Cortex of kidney (tissue), 1 donor: ENCODE measurements at places on chromosomes 4 and X.

- DNase-seq, result no peak
Observed at GRCh38 chrX:34790026-34790425, 132.9 kb upstream of the TMEM47 start.

DNA sequence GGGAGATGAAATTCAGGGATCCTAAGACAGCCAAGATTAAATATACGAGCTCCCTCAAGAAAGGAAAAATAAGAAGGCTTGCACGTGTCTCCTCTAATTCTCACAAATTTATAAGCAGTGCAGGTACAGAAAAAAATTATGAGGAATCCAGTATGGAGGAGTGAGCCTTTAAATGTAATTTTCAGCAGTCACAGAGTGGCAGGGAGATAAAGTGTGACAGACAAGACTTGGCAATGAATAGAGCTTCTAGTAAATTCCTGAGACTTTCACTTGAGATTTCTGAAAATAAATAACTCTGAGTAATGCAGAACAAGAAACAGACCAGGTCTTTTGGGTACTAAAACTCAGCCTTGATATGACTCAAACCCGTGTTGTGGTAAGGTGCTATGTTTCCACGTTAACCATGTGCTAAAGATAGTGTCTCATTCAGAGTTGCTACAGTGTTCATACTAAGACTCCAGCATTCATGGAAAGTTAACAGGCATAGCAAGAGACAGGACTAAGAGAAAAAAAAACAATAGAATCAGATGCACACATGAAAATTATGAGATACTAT is 119.8 kb downstream of the SPOCK3 start:
- no peak for DNase-seq

- no peak for DNase-seq
Observed at GRCh38 chr4:169993531-169993930, 32.7 kb downstream of the MFAP3L start.

DNA sequence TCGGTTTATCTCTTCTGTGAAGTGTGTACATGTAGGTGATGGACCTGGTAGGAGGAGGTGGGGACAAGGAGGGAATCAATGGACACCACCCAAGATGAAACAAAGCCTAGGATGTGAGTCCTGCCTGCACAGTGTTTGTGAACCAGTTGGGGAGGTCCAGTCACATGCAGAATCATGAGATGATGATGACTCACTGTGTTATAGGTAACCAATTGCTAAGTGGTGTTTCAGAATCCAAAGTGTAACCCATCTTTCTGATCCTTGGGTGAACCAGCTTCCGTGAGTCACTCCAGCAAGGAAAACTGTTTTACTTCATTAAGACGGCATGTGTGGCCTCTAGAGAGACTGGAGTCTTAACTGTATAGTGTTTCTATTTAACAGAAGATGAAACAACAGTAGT is 57.9 kb upstream of the HPF1 start:
- no peak for DNase-seq

DNA sequence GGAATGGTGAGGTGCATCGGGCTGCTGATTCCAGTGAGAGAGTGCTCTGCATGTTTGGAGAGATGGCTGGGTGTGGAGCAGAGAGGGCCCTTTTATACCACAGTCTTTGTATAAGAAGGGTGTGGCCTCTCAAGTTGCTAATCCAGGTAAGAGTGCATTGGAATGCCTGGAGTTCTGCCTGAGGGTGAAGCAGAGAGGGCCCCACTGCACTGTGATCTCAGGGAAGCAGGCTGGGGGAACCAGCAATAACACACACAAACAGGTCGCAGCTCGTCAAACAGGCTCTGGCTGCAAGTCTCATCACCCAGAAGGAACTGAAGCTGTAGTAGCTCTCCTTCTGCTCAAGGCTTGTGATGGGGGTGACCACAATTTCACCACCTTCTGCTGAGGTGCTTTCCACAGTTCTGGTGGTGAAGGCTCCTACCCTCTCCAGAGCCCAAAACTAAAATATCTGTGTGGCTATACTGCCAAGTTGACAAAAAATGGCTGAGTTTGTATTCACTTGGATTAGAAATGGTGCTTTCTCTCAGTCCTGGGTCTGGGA is 687.4 kb upstream of the HS3ST1 start:
- no peak for DNase-seq

DNA sequence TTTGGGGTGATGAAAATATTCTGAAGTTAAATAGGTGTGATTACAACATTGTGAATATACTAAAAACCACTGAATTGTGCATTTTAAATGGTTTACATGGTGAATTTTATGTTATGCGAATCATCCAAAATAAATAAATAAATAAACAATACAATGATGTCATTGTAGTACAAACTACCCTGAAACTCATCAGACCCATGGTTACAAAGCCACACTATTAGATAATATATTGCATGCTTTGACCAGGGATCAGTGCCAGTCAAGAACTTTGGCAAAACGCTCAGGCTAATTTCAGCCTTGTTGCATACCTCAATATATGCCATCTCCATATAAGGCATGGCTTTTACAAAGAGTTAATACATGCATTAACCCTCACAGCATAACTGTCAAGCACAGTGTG is 45.5 kb upstream of the XIAP start:
- DNase-seq, result no peak

DNA sequence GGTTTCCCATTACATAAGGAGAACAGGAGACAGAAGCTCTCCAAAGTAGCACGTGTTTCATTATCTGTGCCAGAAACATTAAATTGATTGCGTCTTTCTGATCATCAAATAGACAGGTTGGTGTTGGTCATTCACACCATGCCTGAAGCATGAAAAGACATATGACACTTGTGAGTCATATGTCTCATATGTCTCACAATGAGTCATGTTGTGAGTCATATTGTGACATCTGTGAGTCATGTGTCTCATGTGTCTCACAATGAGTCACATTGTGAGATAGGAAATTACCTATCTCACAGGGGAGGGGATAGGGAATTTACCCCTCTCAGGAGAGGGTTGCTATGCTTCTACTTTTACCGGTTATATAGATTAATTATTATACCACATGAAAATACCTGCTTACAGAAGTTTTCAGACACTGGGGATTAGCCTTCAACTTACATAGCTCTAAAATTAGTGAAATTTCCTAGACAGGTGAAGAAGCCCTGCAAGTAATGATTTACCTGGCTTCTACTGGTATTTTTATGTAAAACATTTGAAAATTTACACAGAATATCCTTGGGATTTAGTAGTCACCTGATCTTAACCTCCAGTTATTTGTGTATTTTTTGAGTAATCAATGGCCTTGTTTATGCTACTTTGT is 80.8 kb downstream of the NPFFR2 start:
- no peak for DNase-seq

DNA sequence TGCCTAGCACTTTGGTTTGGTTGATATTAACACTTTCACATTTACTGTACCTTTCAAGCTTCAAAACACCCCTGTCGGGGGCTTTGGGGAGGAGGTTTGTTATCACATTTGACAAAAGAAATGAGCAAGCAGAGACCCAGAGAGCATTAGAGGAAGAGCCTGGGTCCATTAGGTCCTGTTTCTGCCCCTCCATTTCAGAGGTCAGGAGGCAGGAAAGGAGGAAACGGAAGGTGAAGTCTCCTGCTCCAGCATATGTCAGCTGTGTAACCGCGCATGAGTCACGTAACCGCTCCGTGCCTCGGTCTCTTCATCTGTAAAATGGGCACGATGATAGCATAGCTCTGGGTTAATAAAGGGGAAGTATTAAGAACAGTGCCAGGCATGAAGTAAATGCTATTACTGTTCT is 201.9 kb upstream of the BCOR start:
- DNase-seq, result no peak

DNA sequence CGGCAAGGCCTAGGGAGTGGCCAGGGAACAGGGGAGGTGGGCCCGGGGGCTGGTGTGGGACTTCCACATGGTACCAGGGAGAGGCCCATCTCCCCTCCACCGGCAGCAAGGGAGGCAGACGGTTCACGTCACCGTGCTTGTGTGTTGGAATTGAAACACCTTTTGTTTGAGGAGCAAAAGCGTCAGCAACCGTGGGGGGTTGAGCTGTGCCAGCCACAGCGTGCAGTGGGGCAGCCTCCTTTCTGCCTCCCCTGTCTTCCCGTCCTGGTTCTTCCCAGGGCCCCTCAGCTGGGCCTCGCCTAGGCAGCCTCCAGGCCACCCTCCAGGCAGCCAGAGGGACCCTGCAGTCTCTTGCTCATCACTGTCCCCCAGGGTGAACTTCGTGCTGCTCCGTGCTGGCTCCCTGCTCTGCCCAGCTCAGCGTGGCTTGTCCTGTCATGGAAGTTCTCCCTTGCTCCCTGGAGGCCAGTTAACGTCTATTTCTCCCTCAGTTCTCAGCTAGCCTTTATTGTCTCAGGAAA is 32.1 kb upstream of the HGFAC start:
- no peak for DNase-seq

GRCh38 chrX:68503836-68504636 is 5.2 kb downstream of the YIPF6 start:
- no peak for DNase-seq

GRCh38 chr4:159401226-159401712 is 298.4 kb downstream of the RAPGEF2 start:
- DNase-seq, result no peak

DNA sequence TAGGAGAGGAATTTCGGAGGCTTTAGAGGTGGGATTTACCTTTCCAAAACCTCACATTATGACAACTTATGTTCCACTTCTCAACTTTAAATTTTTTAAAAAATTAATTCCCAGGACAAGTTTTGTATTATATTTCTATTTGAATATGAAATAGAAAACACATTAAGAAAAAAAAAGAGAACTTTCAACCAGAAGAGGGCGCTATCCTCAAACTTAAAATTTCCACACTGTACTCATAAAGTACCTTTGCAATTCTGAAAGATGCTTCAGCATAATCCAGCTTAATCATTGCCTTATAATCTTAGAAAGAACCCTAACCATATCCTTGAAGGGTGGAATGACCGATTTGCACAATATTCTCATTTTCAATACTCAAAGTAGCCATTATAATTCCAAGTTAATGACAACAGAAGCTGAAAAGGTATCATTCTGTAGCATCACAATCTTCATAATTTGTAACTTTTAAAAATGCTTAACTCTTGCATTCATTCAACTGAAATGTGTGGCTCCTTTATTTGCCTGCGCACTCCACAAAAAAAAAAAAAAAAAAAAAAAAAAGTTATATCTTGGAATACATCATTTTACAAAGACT is 158.0 kb downstream of the KCNIP4 start:
- no peak for DNase-seq

DNA sequence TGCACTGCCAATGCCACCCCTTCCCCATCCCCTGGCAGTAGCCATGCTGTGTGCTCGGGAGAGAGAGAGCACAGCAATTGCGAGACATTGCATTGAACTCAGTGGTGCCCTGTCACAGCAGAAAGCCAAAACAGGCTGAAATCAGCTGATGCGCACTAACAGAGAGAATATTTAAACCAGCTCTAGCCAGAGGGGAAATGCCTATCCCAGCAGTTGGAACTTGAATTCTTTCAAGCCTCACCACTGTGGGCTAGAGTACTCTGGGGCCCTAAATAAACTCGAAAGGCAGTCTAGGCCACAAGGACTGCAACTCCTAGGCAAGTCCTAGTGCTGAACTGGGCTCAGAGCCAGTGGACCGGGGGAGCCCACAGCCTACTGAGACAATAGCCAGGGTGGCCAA is 17.7 kb upstream of the RP2 start:
- DNase-seq, result no peak

- no peak for DNase-seq
Observed at GRCh38 chrX:31931225-31931624, 859.4 kb upstream of the FTHL17 start.

DNA sequence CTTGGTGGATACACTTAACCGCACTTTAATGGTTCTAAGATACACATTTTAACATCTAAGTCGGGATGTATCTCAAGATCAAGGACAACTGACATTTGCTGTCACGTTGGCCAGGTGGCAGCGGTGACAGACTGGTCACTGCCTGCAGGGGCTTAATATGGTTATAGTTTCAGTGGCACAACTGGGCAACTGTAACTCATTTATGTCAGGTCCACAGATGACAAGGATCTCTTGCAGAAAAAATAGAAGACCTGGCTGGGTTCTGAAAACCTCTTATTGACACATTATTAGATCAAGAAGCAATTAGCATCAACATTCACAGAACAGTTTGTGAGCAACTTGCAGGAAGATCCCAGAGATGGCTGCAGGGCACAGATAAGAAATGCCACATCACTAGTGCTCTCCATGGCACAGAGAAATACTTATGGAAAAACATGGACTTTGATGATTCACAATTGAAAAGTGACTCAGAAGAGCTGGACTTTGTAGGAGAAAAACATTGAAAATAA is 99.6 kb upstream of the SORBS2 start:
- no peak for DNase-seq

DNA sequence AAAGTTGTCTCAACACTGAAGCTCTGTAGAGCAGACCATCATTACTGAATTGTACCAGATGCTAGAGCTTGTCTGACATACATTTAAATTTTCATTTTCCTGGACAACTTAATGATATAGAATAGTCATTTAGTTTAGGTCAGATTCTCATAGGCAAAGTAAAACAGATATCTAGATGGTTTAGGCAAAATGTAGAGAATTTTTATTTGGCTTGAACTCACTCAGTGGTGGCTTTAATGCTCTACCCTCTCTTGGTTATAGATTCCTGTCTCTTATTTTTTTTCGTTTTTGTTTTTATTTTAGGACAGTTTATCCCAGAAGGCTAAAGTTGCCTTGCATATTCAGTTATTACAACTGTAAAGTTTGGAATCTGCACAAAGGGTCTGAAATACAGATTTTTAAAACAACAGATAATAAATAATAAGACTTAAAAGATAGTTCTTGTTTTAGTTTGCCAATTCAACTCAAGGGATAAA is 4.0 kb upstream of the IRS4 start:
- no peak for DNase-seq

DNA sequence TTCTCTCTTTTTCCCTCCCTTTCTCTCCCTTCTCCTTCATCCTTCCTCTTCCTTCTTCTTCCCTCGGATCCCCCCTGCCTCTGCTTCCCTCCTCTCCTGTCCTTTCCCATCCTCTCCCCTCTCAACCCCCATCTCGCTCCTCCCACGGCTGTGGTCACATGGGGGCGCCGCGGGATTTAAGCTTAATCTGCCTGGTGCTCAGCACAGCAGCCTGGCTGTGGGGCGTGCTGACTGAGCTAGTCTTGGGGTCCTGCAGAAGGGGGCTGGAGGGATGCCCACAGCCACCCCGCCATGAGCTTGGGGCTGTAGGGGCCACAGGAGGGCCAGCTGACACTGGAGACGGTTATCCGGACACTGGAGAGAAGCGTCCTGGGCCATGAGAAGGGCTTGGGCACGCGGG is 10.7 kb downstream of the SMIM10L2A start:
- DNase-seq, result no peak
